Endothelial cell (in vitro differentiated cells): ENCODE measurements at places on chromosomes 11 and 22. TPM values are rescaled to one million over a fixed set of nuclear protein-coding genes. Genes with fewer than 3 reads are reported as not detected.
A peak's percentile ranks its signal among the peaks of the same experiment; 100 is the strongest.

DNA sequence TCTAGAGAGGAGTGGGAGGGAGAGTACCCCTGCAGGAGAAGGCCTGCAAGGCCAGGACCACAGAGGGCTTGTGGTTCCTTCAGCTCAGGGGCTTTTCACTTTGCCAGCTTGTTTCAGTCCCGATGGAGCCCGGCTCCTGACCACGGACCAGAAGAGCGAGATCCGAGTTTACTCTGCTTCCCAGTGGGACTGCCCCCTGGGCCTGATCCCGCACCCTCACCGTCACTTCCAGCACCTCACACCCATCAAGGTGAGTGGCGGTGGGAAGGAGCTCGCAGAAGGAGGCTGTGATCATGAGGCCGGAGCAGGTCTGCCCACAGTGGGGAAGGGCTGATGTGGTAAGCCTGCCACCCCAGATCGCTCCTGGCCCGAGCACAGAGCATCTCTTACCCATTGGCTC lies 13.5 kb downstream of the ACP2 start:
- no peak for DNase-seq

The ABTB2 gene
- total RNA-seq: 72.8 TPM

DNA sequence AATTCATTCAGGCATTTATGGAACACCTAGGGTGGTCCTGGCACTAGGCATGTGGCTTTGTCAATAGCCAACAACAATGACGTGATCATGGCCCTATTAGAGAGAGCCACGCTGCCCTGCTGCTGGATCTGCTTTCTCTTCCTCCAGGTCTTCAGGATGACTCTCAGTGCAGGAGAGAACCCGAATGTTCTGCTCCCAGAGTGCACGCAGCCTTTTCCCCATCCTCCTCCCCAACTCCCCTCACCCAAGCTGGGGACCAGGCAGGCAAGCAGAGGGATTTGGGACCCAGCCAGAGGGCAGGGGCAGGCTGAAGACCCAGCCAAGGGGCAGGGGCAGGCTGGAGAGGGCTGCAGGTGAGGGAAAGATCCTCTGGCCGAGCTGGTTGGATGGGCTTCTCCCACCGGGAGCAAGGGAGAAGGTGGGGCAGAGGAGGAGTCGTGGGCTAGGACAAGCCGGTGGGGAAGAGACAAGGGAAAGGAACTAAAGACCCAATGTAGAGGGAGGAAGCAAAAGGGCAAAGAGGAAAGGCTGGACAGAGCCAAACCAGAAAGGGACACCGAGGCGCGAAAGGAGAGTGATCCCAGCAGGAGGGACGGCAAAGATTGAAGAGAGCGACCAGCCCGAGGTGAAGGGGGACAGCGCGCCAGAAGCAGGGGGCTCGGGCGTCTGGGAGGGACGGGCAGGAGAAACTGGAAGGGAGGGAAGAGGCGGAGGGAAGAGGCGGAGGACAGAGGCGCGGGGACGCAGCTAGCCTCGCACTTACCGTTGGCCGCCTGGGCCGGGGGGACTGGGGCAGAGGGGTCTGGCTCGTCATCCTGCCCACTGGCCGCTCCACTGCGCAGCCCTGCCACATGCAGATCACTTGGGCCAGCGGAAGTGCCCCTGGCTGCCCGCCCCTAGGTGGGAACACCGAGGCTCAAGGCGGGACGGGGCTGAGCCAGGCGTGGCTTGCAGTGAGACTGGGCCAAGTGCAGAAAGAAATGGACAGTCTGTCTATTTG lies at the start of gene KCTD14:
Gene KCTD14, minus strand, starts transcription at position 880 of the 1,000 bp plus-strand sequence. Its CDS starts 27 bp downstream, at position 853.
- DNase-seq: peak; percentile 37

- no peak for DNase-seq
These were observed 204.5 kb downstream of the CSNK2A3 start for GRCh38 chr11:11148596-11148995.

GRCh38 chr22:32217465-32217864 lies 12.6 kb upstream of the RFPL2 start:
- DNase-seq: no peak
